ENCODE measurements at places on chromosomes 1 and 21.

- no peak for DNase-seq
These were observed 2.9 kb upstream of the GPR25 start for GRCh38 chr1:200869753-200870391.

GRCh38 chr1:221783936-221784335, 42.0 kb upstream of the DUSP10 start:
- DNase-seq, result no peak

- no peak for DNase-seq
These were observed 37.5 kb upstream of the SLAMF9 start for GRCh38 chr1:159991513-159991912.

- no peak for DNase-seq
These were observed at the start of gene DMBX1 for GRCh38 chr1:46489638-46490405. TSS of gene DMBX1 (plus strand) at chr1:46489836. CDS start at chr1:46507011, 17,175 bp downstream.

DNA sequence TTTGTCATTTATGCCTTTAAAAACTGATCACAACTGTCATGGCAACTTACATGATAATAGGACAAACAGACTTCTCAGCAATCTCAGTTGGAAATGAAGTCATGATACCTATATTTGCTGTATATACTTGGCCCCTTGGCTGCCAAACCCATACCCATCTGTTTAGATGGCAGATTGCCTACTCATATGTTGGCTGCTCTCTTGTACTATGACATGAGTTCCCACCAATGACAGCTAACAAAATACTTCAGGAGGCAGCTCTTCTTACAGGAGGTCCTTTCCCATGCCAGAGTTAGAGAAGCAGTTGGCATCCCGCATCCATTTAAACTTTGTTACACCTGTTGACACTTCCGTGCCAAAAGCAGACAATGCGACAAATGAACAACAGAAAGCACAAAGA, 603.1 kb upstream of the ADGRL2 start:
- DNase-seq, result no peak

DNA sequence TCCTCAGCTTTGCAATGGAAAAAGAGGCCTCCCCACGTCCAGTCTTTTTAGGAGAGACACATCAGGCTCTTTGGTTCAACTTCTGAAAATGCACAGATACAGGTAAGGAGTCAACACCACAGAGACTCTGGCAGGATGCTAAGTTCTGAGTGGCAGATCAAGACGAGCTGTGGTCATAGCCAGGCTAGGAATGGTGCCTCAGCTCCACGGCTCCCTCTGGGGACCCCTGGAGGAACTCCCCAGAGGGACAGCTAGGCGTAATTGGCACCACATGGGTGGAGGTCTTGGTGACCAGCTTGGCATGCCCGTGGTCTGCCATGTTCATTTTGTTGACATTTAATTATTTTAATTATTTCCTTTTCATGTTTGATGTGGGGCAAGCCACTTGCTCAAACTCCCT, 206.1 kb downstream of the KAZN start:
- DNase-seq, result no peak
